ENCODE measurements at places on chromosomes 11 and 22. TPM values are rescaled to one million over a fixed set of nuclear protein-coding genes. Genes with fewer than 3 reads are reported as not detected.

OR8D4 gene
- total RNA-seq: not detected

CYB5R3 gene
- 101 TPM for total RNA-seq

PUS3 gene
- total RNA-seq: 19.9 TPM

DNA sequence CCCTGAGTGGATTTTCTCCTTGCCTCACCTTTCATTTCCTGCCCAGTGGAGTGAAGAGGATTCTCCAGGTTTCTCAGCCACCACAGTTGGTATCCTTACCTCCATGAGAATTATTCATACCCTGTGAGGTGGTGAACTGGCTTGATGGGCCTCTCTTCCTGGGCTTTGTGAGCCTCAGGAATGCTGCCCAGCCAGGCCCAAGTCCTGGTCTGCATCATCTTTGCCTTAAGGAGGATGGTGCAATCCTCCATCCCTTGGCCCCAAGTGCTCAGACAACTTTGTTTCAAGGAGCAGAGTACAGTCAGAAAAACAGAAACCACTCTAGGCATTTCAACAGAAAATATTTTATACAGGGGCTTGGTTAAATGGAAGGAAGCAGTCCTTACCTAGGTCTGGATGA, 114.2 kb upstream of the CADM1 start:
- no peak for DNase-seq
- H3K27ac ChIP-seq: no peak overlapping the region
- no peak overlapping the region for H3K4me3 ChIP-seq
- no peaks in the 10 kb centered on the region for H3K27me3 ChIP-seq
- no peaks in the 10 kb centered on the region for H3K36me3 ChIP-seq

DNA sequence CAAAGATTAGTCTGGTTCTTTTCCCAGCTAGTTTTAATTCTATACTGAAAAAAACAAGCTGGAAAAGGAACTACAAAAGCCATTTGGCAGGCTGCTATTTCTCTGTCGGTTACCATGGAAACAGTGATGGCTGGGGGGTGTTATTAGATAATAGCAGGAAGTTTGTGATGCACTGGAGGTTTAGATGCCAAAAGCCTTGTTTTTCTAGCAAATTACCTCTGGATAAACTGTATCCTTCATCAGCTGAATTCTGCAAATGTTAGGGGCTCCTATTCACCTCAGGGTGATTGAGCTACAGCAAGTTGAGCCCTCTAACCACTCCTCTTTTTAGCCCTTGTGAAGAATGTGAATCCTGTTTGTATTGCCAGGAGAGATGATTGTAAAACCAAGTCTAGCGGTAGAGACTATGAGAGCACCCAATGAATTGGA, 25.2 kb downstream of the ALKBH3 start:
- no peak overlapping the region for H3K27ac ChIP-seq
- peaks cover 44% of the 10 kb centered on the region for H3K36me3 ChIP-seq
- no peak for DNase-seq
- H3K27me3 ChIP-seq: no peaks in the 10 kb centered on the region

- no peak overlapping the region for H3K4me3 ChIP-seq
- peaks cover 5% of the 10 kb centered on the region for H3K4me1 ChIP-seq
- no peak overlapping the region for H3K27ac ChIP-seq
- DNase-seq: no peak
Observed at GRCh38 chr11:130635937-130636630, 187.6 kb downstream of the ADAMTS15 start.

GRCh38 chr11:91435694-91436395, 788.8 kb upstream of the FAT3 start:
- no peak overlapping the region for H3K4me3 ChIP-seq
- H3K27me3 ChIP-seq: no peaks in the 10 kb centered on the region
- H3K4me1 ChIP-seq: no peaks in the 10 kb centered on the region
- no peak overlapping the region for H3K27ac ChIP-seq
- H3K36me3 ChIP-seq: no peaks in the 10 kb centered on the region

DNA sequence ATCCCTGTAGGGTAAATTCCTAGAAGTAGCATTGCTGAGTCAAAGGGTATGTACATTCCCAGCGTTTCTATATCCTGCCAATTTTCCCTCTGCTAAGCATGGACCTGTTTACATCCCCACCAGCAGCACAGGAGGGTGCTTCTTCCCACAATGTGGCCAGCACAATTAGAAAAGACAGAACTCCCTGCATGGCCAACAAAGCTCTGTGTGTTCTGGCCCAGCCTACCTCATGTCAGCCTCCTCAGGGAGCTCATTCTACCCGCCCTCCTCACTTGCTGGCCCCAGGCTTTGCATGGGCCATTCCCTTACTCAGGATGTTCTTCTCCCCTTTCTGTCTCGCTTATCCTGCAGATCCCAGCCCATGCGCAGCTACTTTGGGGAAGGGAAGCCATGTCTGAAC, 186.1 kb downstream of the DSCAML1 start:
- peaks cover 22% of the 10 kb centered on the region for H3K4me1 ChIP-seq
- H3K27me3 ChIP-seq: peaks cover 10% of the 10 kb centered on the region
- no peak overlapping the region for H3K4me3 ChIP-seq
- no peak for DNase-seq
- H3K36me3 ChIP-seq: no peaks in the 10 kb centered on the region
- H3K27ac ChIP-seq: no peak overlapping the region

- H3K4me1 ChIP-seq: peaks cover 28% of the 10 kb centered on the region
- DNase-seq: no peak
- no peaks in the 10 kb centered on the region for H3K36me3 ChIP-seq
- H3K4me3 ChIP-seq: no peak overlapping the region
- H3K27me3 ChIP-seq: no peaks in the 10 kb centered on the region
Observed at GRCh38 chr11:95918720-95919119, 5.2 kb downstream of the MTMR2 start.

DNA sequence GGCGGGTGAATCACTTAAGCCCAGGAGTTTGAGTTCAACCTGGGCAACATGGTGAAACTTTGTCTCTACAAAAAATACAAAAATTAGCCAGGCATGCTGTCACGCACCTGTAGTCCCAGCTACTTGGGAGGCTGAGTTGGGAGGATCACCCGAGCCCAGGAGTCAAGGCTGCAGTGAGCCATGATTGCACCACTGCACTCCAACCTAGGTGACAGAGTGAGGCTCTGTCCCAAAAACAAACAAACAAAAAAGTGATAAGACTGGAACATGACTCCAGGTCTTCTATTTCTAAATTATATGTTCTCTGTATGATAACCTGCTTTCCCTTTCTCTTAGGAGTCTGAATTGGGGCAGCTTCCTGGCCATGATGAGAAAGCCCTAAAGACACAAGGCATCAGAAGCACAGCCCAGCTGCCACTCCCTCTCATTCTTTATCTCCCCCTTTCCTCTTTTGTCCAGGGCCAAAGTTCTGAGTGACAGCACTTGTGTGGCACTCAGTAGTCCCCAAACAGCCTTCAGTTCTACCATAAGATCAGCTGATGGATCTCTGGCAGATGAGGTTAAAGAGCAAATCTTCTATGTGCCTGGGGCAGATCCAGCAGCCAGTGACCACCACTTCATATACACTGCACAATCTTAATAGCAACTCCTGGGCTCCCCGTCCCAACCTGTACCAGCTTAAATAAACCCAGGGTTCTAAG, 136.0 kb downstream of the C11orf58 start:
- no peaks in the 10 kb centered on the region for H3K36me3 ChIP-seq
- no peak overlapping the region for H3K4me3 ChIP-seq
- H3K27me3 ChIP-seq: no peaks in the 10 kb centered on the region
- DNase-seq: no peak
- peaks cover 3% of the 10 kb centered on the region for H3K4me1 ChIP-seq

- H3K27ac ChIP-seq: no peak overlapping the region
- H3K36me3 ChIP-seq: no peaks in the 10 kb centered on the region
- H3K4me1 ChIP-seq: no peaks in the 10 kb centered on the region
- H3K27me3 ChIP-seq: no peaks in the 10 kb centered on the region
Observed at GRCh38 chr11:15495462-15495861, 380.7 kb downstream of the INSC start.

- H3K27ac ChIP-seq: no peak overlapping the region
- H3K4me1 ChIP-seq: peaks cover 4% of the 10 kb centered on the region
- peaks cover 8% of the 10 kb centered on the region for H3K27me3 ChIP-seq
- H3K36me3 ChIP-seq: no peaks in the 10 kb centered on the region
Observed at GRCh38 chr22:32571761-32572160, 97.2 kb downstream of the FBXO7 start.

DNA sequence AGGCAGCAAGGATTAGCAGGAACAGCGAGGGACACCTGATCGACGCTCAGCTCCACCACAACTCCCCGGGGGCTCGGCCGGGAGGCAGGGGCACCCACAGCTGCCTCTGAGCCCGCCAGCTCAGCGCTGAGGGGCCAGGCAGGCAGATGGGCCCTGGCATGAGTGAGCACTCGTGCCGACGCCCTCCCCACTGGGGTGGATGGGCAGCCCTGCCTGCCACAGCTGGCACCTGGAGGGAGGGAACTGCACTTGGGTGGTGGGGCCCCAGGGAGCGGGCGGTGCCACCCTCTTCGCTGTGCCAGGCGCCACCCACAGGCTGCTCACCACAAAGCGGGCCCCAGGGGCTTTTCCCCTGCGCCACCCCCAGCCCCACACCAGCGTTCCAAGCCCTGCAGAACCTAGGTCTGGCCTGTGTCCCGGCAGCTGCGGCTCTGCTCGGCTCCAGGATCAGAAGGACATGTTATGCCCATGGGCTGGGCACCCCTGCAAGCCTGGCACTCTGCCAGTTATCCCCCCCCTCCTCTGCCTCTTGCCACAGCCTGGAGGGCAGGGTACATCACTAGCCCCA, 28.8 kb downstream of the WNT7B start:
- no peaks in the 10 kb centered on the region for H3K4me1 ChIP-seq
- no peak overlapping the region for H3K27ac ChIP-seq
- H3K27me3 ChIP-seq: peaks cover 5% of the 10 kb centered on the region
- H3K36me3 ChIP-seq: no peaks in the 10 kb centered on the region

DNA sequence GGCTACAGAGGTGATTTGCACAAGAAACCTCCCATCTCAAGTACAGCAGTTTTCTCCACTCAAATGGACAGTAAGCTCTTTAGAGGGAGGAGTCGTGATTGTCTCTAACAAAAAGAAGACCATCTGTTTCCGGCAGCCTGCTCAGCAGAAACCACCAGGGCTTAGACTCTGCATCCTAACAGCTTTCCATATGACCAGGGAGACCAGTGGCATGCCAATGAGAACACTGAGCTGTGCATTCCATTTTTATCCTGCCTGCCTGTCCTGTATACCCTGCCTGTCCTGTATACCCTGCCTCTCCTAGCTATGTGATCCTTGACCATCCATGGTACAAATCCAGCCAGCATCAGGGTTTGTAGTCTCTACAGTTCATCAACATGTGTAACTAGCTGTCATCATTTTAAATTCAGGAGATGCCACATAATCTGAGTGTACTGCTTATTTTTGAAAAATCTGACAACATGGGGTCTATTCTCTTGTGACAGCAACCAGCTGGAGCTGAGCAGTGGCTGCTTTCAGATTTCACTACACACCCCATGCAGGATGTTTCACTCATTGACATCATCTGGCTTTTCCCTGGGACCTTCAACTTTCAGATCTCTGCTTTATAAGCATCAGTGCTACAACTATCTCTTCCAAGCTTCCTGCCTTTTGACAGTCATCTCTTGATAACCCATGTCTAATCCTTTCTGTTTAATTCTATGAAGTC, 50.5 kb upstream of the POU2AF2 start:
- H3K4me1 ChIP-seq: no peaks in the 10 kb centered on the region
- H3K36me3 ChIP-seq: no peaks in the 10 kb centered on the region
- H3K27me3 ChIP-seq: peaks cover 3% of the 10 kb centered on the region
- DNase-seq: no peak

- no peaks in the 10 kb centered on the region for H3K27me3 ChIP-seq
- H3K27ac ChIP-seq: peak overlapping the region; percentile 93
- peaks cover 40% of the 10 kb centered on the region for H3K4me1 ChIP-seq
- peak overlapping the region; percentile 86 for H3K4me3 ChIP-seq
- H3K36me3 ChIP-seq: no peaks in the 10 kb centered on the region
Observed at GRCh38 chr11:118929501-118930093, 3.9 kb upstream of the BCL9L start.

DNA sequence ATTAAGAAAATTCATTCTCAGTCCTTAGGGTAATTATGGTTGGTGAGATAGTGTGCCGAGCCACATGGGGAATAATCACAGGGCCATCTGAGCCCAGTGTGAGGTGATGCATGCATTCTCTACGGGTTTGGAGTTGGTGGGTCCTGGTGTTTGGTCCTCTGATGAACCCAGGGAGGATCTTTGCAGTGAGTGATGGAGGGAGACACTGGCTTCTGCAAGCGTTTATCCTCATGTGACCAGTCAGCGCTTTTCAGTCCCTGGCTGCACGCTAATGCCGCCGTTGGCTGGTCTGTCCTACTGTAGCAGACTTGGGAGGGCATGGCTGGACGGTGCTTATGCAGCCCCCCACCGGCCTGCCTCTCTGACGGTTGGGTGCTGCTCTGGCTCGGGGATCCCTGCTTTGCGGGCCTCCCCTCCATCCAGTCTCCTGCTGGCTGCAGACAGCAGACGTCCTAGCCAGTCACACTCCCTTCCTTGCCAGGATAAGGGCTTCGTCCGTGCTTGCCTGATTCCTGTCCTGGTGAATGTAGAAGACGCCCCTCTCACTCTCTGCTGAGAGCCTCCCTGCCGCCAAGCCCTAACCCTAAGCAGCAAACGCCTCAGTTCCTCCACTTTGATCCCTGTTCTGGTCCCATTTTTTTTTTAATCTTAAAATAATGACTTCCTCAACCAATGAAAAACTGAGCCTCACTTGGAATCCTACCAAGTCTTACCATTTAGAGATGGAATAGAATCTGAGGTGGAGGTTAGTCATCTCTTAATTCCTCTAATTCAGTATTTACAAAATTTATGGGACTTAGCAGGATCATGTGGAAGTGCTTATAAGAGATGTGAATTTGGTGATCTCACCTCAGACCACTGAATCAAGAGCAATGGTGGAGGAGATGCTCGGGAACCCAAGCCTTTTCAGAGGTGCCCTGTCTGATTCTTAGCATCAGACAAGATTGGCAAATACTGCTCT, 143.7 kb upstream of the SORL1-AS1 start:
- no peaks in the 10 kb centered on the region for H3K27me3 ChIP-seq
- H3K27ac ChIP-seq: no peak overlapping the region
- H3K4me3 ChIP-seq: no peak overlapping the region

GRCh38 chr22:28627791-28628190, 51.8 kb downstream of the TTC28 start:
- no peaks in the 10 kb centered on the region for H3K36me3 ChIP-seq
- peaks cover 25% of the 10 kb centered on the region for H3K27me3 ChIP-seq
- no peaks in the 10 kb centered on the region for H3K4me1 ChIP-seq
- H3K27ac ChIP-seq: no peak overlapping the region
- no peak for DNase-seq

DNA sequence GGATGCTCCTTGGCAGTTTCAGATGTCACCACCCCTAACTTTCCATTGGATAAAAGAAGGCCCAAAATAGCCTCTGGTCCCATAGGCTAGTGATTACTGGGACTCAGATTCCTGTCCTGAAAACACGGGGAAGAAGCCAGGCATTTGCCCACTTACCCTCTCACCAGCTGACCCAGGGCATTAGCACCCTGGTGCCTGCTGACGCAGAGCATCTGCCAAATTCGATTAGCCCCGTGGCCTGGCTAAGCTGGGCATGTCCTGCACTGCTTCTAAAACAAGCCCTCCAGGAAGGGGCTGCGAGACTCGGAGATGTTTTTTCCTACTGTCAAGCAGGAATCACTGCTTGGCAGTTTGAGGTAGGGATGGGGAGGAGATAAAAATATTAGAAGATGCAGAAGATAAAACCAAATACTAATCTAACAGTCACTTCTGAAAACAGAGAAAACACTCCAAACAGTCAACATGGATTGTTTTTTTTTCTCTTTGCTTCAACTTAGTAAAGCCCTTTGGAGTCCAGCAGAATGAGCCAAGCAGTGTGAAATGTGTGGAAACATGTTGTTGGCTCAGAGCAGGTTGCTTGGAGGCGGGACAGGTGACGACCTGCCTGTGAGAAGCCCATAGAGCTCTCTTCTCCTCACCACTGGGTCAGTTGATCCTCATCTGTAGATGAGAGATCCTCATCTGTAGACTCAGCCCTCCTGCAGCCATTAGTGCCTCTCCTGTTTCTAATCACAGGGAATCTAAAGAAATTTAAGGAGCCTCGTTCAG, 54.0 kb downstream of the BDNF start:
- H3K27ac ChIP-seq: no peak overlapping the region
- H3K4me1 ChIP-seq: no peaks in the 10 kb centered on the region
- no peak overlapping the region for H3K4me3 ChIP-seq
- H3K36me3 ChIP-seq: no peaks in the 10 kb centered on the region
- no peaks in the 10 kb centered on the region for H3K27me3 ChIP-seq

Data from activated CD4-positive, alpha-beta T cell treated with anti-CD3 and anti-CD28 coated beads for 36 hours (primary cell).